Left ventricle myocardium superior (tissue), 1 donor: ENCODE measurements at places on chromosomes 13 and 19.

GRCh38 chr13:97256343-97256783 lies 34.2 kb downstream of the MBNL2 start:
- no peak for DNase-seq

DNA sequence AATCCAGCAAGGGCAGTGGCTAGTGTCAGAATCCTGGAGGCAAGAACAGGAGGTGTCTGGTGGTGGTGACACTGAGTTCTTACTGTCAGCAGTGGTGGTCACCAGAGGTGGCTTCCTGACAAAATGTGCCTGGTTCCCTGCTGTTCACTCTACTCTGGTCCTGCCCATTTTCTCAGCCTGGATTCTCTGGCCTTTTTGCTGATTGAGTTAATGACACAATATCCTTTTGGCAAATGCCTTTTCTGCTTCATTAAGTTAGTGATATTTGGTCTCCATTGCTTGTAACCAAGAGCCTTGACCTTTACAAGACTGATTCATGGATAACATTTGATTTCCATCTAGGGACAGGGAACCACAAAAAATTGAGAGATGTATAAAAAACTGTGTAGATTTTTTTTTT lies 51.1 kb downstream of the RFC3 start:
- DNase-seq, result no peak

- DNase-seq, result peak; percentile 80
These were observed 43.2 kb downstream of the ZNF571 start for GRCh38 chr19:37551129-37551993.

DNA sequence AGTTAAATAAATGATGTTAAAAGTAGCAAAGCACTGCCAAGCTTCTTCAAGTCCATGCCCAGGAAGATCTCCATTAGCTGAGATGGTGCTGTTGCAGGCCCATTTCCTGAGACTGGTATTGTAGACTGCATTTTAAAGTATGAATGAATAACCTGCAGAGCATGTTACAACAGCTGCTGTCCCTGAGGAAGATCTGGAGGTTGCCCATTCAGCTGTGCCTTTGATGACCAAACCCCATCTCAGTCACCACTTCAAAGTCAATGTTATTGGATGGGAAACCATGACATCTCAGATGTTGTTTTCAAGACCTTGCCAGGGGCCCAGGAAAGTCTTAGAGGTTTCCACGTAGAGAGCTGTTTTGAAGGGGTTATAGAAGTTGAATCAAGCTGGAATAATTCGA lies 281.3 kb downstream of the MTUS2 start:
- no peak for DNase-seq

- no peak for DNase-seq
These were observed 43.2 kb downstream of the CCNA1 start for GRCh38 chr13:36475468-36475867.

- DNase-seq, result no peak
These were observed 59.4 kb downstream of the ZNF536 start for GRCh38 chr19:30431591-30431990.

DNA sequence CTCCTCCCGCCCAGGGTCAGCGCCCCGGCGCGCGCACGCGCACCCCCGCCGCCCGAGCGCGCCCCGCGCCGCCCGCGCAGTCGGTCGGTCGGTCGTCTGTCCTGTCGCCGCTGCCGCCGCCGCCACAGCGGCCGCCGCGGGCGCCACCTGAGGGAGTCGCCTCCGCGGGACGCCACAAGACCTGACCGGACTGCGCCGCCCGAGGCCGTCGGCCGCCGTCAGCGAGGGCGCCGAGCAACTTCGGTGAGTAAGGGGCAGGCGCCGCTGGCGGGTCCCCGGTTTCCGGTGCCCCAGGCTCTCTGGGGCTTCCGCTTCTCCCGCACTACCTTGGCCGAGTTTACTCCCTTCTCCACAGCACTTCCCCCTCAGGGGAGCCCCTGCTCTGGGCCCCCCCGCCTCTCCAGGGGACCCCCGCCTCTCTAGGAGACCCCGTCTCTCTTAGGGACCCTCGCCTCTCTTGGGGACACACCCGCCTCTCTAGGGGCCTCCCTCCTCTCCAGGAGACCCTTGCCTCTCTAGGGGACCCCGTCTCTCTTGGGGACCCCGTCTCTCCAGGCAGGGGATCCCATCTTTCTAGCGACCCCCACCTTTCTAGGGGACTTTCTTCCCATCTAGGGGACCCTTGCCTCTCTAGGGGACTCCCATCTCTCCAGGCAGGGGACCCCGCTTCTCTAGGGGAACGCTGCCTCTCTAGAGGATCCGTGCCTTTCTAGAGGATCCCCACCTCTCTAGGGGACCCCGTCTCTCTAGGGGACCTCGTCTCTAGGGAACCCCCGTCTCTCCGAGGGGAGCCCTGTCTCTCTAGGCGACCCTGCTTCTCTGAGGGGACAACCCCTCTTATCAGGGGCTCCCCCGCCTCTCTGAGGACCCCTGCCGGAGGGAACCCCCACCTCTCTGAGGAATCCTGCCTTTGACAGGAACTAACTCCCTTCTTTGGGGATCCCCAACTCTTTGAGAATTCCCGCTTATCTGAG lies 19.3 kb upstream of the GATAD2A start:
- no peak for DNase-seq

DNA sequence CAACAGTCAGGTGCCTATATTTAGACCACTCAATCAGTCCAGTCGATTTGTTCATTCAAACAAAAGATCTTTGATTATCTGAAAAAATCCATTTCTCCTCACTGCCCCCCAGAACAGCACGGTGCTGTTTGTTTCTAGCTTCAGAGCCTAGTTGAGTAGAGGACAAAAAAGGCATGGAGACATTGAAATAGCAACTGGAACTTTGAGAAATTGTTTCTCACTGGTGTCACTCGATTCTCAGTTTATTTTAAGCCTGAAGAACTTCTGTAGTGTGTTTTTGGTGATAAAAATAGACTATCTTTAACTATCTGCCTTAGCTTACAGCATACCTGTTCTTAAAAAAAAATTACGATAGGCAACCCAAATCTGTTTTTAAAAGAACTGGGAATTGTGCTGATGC lies 67.1 kb downstream of the ARHGAP35 start:
- no peak for DNase-seq

DNA sequence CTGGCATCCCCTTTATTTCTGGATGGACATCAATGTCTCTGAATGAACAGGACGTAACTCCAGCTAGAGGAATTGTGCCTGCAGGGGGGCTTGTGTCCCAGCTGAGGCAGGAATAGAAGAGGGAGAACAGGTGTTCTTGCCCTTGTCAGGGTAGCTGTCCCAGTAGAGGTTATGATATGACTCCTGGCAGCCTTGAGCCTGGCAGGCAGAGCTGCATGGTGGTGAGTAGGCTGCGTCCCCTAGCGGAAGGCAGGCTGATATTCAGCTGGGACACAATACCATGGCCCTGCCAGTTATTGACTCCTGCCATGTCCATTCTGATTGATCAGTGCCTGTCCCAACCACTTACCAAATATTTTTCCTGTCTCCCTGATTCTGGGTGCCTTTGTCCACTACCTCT lies 197.2 kb downstream of the RAP2A start:
- no peak for DNase-seq

DNA sequence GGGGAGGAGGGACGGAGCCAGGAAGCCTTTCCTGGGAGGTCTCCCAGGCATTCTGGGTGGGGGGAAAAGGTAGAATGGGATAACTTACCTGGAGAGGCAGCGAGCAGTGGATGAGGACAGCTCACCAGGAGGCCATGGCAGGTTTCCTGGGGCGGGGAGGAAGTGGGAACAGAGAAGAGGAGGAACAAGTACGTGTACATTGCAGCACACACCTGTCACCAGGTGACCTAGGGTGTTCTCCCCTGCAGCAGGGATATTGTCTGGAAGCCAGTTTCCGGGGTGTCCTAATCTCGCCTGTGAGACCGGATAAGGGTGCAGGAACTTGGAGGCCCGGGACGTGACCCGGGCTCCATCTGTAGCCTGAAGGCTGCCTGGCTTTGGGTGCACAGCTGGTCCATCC lies at the start of gene FUT3:
Gene FUT3 (minus strand): TSS at position 148 of the 400 bp plus-strand sequence.
- no peak for DNase-seq

GRCh38 chr13:35485424-35485823 lies 8.9 kb upstream of the MAB21L1 start:
- no peak for DNase-seq

DNA sequence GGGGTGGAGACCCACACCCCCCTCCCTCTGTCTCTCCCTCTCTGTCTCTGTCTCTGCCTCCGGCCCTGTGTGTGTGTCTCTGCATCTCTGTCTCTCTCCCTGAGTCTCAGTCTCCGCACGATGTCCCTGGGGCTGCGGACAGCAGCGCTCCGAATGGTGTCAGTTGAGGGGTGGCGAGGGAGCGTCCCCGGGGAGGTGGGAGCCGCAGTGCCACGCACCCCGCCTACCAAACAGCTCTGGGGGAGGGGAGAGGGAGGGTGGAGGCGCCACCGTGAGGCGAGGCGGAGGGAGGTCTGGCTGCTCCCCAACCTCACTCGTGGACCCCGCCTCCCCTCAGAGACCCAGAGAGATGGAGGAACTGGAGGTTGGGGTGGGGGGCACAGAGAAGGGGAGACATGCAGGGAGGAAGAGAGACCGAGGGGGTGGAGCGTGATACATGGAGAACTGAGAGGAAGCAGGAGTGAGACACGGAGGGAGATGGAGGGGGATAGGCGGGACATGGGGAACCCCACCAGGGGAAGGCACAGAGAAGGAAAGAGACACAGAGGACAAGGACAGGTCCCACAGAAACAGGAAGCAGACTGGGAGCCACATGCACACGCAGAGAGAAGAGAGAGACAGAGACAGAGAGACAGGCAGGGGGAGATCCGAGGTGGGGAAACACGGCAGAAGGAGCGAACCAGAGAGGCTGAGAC lies 7.2 kb downstream of the ERFL start:
- DNase-seq, result no peak

GRCh38 chr13:114071991-114072390 lies 60.4 kb downstream of the RASA3 start:
- peak; percentile 23 for DNase-seq

GRCh38 chr13:50991579-50992521 lies 82.3 kb downstream of the RNASEH2B start:
- no peak for DNase-seq

GRCh38 chr19:55241935-55242464 lies 13.4 kb upstream of the TMEM86B start:
- DNase-seq, result peak; percentile 21

DNA sequence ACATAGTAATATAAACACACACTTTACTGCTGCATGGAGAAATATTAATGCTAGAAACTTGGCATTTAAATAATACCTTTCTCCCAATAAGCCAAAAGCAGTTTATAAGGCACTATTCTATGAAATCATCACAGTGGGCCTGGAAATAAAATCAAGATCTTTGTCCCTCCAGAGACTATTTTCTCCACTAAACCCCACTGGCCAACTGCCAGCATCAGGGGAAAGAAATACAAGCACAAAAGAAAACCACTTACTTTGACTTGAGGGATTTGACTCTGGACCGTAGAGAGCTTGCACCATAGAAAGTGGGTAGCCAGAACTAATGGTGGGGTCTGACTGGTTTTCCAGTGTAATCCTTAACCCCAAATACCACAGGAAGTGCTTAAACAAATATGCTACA lies 71.9 kb downstream of the DCLK1 start:
- DNase-seq, result peak; percentile 32

DNA sequence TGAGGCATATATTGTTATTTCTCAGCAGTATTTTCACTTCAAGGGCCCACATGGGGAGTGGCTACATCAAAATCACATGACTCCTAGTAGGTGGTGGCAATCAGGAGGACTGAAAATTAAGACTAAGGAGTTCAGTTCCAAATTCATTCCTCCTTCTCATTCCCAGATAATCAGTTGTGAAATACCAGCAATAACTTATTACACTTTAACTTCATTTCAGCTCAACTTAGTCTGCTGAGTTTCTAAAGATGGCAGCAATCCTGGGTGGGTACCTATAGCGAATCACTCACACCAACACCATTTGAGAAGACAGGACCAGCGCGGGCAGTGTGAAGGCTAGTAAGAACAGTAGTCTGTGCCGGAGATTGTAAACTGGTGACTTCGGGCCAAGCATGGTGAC lies 63.9 kb upstream of the SLC10A2 start:
- DNase-seq, result no peak

- DNase-seq, result no peak
These were observed 33.7 kb downstream of the INTS6 start for GRCh38 chr13:51419001-51419636.

DNA sequence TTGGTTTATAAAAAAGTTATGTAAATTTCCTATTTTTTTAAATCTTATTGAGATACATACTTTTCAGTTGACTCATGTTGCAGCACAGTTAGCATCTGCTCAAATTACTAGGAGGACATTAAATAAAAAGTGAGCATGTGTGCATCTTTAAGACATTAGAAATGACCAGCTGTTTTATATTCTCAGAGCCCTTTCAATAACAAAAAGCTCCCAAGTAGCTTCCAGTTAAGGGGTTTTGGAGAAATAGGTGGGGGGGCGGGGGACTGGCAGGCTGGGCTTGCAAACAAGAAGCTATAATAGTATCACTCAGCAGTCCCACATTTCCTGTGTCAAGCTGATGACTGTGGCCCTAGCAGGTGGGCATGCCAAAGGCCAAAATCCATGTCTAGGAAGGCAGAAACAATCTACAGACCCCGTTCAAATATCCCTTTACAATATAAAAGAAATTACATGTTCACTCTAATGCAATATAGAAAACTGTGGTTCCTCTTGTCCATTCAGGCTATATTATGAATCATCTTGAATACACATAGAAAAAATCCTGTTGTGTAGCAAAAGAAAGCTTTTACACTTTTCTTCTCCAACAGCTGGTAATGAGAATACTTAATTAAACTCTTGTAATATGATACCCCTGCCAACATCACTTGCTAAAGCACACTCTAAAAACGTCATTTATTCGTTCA lies 1713.2 kb upstream of the SLC10A2 start:
- no peak for DNase-seq

DNA sequence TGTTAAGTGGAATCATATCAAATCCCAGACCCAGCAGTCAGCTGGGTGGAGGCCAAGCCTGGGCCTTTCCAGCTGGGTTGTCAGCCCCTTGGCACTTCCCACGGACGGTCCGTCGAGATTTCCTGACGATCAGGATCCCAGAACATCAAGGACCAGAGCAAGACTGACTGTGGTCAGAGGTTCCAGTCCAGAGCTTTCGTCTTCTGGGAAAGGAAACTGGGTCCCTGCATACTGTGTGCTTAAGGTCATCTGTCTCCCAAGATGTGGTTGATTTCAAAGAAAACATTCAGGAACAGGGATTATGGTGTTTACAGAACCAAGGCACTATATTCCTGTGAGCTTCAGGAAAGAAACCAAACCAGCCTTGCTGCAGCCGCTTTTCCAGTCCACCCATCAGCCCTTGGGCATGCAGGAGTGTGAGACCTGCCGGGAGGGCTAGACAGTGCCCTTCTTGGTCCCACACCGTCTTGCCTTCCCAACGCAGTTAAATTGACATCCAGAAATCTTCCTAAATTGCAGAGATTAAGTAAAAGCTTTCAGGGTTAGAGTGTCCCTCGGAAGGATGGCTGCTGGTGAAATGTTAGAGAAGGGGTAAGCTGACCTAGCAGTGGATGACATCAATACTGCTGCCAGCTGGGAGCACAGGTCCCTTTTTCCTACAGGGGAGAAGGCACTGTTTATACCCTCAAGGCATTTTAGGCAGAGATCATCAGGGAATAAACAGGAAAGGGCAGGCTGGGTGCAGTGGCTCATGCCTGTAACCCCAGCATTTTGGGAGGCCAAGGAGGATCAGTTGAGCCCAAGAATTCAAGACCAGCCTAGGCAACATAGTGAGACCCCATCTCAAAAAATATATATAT lies 5.0 kb upstream of the C19orf33 start:
- no peak for DNase-seq

- no peak for DNase-seq
These were observed 432.6 kb downstream of the ZNF536 start for GRCh38 chr19:30804751-30805150.
